ENCODE measurements at places on chromosomes 16 and 17. TPM values are rescaled to one million over a fixed set of nuclear protein-coding genes. Genes with fewer than 3 reads are reported as not detected.

TMEM235 gene
- polyA plus RNA-seq: not detected

- no peak for DNase-seq
These were observed 13.9 kb downstream of the CMC2 start for GRCh38 chr16:80992676-80993293.

GRCh38 chr17:40552806-40553693, 12.2 kb downstream of the CCR7 start:
- no peak for DNase-seq

- no peak for DNase-seq
These were observed 5.2 kb downstream of the KRT39 start for GRCh38 chr17:40961591-40961990.

- DNase-seq: no peak
These were observed 6.6 kb downstream of the SOCS1 start for GRCh38 chr16:11249233-11250061.

DNA sequence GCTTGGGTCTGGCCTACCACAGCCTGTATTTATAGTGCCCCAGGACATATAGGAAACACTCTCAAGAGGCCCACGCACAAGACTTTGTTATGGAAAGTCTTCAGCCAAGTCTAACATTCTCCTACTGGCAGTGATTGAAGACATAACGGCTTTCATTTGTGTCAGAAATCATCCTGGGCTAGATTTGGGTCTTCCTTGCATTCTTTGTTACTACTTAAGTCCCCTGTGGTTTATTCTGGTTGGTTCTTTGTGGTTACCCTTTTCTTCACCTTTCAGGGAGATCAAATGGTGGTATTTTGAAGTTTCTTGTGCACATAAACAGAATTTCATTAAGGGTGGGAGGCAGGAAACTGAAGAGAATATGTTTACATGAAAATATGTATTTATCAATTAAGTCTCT, 37.7 kb downstream of the REXO5 start:
- no peak for DNase-seq

- DNase-seq: no peak
These were observed 32.4 kb downstream of the SMARCE1 start for GRCh38 chr17:40615068-40615840.

GRCh38 chr17:76848670-76849069, 19.5 kb upstream of the MGAT5B start:
- no peak for DNase-seq

ENPP7 gene
- polyA plus RNA-seq: 4.6 TPM

INTS2 gene
- polyA plus RNA-seq: 12.9 TPM

SCGB1C2 gene
- polyA plus RNA-seq: 2.5 TPM

SLFN12L gene
- 0.34 TPM for polyA plus RNA-seq

- no peak for DNase-seq
These were observed 615 bp downstream of the PRPSAP1 start for GRCh38 chr17:76353004-76353598.

GRCh38 chr16:55901566-55902217, 26.5 kb upstream of the CES5A start:
- no peak for DNase-seq

- no peak for DNase-seq
These were observed 38.4 kb upstream of the PABPN1L start for GRCh38 chr16:88904676-88905365.

DNA sequence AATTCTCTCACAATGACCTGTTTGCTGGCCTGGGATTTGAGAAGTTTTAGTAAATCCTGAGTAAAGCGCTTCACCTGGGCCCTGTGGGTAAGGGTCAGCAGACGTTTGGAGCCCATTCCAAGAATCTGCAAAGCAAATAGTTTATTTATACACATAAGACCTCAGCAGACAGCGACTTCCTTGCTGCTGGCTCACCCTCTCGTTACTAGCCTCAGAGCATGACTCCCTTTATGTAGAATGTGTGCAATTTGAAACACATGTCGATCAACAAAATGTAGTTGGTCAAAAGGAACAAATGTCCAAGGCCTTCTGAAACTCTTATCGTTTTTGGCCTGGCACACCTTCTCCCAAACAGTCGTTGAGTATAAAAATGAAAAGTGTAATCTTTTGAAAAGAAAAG, 31.3 kb downstream of the MARF1 start:
- no peak for DNase-seq

DNA sequence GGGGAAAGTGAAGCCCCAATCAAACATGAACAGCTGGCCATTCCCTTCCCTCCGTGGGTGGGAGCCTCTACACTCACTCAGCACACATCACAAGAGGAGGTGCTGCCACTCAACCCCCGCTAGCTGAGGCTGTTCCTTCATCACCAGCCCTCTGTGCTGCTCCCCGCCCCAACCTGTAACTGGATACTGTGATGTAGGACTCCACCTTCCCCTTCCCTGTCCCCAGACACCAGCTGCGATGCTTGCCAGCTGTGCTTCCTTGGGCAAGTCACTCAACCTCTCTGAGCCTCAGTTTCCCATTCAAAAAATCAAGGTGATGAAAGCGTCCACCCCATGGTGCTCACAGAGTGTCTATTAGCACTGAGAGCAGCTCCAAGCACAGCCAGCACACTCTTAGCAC, 273.2 kb downstream of the MRTFB start:
- DNase-seq: no peak

MVP gene
- 22.5 TPM for polyA plus RNA-seq

SBK1 gene
- polyA plus RNA-seq: 7.6 TPM

DNA sequence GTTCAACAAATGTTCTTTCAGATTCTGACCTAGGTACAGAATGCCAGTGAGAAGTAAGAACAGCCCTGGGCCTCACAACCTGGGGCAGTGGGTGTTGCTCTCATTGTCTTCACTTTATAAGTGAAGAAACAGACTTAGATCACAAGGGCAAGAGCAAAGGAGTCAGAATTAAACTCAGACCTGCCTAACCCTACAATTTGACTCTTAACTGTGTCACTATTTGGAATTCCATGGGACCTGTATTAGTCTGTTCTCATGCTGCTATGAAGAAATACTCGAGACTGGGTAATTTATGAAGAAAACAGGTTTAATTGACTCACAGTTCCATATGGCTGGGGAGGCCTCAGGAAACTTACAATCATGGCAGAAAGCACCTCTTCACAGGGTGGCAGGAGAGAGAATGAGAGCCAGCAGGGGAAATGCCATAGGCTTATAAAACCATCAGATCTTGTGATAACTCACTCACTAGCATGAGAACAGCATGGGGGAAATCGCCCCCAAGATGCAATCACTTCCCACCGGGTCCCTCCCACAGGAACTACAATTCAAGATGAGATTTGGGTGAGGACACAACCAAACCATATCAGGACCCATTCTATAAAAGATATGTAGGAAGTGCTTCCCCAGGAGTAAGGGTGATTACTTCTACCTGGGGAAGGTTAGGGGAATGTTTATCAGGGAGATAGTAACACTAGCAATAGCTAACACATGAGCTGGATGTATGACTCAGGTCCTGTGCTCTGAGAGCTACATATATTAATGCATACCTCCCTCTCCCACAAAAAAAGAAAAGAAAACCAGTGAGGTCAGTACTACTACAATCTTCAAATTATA, 270.1 kb downstream of the SOX9 start:
- no peak for DNase-seq

- DNase-seq: no peak
These were observed 3.6 kb upstream of the LITAFD start for GRCh38 chr16:8878523-8878911.

- DNase-seq: no peak
These were observed 29.4 kb downstream of the ANKFY1 start for GRCh38 chr17:4234401-4234800.

MMP15 gene
- polyA plus RNA-seq: 12.0 TPM

DNA sequence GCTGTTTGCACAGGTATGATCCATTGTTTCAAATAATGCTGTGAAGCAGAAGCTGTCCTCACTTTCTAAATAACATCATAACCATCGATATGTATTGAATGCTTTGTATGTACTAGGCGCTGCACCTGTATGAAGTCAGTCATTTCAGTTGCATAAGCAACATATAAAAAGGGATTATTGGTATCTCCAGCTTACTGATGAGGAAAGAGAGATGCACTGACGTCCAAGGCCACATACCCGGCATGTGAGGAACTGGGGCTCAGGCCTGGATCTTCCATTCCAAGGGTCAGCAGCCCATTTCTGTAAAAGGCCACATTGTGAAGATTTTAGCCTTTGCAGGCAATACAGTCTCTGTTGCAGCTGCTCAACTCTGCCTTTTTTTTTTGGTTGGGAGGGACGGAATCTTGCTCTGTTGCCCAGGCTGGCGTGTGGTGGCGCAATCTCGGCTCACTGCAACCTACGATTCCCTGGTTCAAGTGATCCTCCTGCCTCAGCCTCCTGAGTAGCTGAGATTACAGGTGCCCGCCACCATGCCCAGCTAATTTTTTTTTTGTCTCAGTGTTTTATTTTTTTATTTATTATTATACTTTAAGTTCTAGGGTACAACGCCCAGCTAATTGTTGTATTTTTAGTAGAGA, 244.7 kb downstream of the MRTFB start:
- DNase-seq: no peak
